Stimulated activated CD4-positive, alpha-beta T cell treated with anti-CD3 and anti-CD28 coated beads, Interleukin-12 subunit alpha, Interleukin-12 subunit beta, amount 100 ng/mL, for 24 hours (primary cell): ENCODE measurements at places on chromosomes 2 and 18.

GRCh38 chr2:176419591-176420071, 150.4 kb downstream of the MTX2 start:
- DNase-seq = no peak

- no peak for DNase-seq
Observed at GRCh38 chr2:195734395-195734794, 77.4 kb downstream of the SLC39A10 start.

- DNase-seq = no peak
Observed at GRCh38 chr2:104539649-104540048, 314.3 kb upstream of the POU3F3 start.

GRCh38 chr2:126902859-126903258, 4.2 kb downstream of the TEX51 start:
- DNase-seq = no peak

DNA sequence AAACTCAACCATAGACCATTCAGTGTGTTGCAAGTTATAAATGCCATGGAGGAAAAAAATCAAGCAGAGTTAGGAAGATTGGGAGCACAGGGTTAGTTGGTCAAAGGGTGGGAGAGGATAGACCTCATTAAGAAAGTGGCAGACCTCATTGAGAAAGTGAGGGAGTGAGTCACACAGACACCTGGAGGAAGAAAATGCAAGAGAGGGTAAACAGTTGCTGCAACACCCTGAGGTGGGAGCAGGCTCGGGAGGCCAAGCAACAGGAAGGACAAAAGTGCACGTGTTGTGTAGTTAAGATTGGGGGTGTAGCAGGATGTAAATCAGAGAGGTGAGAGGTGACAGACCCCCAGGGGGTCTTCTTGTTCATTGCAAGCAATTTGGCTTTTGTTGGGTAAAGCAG, 6.4 kb downstream of the IL1RL1 start:
- DNase-seq = no peak

DNA sequence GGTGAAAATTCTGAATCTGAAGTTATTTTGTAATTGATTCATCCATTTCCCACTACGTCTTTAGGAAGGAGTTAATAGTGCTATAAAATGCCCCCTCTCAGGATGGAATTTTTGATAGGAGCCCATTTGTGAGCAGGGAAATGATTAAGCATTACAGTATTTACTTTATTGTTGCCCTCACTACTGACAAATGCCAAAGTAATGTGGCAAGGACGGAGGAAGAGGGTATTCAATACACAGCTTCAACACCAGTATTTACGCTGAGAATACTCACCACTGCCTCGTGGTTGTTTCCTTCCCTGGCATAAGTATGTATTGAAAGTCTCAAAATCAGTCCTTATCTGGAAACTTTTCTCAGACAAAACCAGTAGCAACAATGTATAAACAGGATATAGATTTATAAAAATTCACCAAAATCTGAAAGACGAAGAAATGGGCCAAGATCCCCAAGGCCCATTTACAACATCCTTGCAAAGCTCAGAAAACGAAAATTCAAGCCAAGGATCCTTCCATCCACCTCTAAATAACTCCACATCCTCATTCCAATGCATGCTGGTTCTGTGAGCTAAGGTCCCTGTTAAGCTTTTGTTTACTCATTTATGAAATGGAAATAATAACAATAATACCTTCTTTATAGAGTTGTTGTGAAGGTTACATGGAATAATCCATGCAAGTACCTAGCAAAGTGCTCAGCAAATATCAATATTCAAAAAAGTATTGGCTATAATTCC, 29.3 kb downstream of the FEZ2 start:
- no peak for DNase-seq

DNA sequence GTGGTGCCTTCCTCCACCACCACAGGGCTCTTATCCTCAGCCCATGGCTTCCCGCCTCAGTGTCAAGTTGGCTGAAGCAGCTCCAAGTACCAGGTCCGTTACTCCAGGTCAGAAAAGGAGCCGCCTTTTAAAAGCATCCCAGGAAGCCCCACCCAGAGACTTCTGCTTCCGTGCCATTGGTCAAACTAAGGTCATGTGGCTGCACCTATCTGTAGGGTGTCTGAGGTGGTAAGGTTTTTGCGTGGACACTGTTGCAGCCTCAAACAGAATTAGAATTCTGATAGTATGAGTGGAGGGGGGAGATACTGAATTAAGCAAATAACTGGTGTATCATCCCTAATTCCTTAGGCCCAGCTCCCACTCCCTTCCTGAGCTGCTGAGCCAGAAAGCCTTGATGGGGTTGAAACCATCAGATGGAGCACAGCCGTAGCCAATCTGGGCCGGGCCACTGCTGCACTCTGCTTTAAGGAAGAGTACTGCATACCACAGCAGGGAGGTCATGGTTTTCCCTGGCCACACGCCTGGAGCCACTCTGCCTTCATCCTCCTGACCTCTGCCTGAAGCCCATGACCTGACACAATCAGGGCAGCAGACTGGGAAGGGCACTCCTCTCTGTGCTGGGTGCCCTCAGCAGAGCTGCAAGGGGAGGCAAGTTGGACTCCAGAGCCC, 8.4 kb downstream of the TMEM247 start:
- no peak for DNase-seq

GRCh38 chr2:21231985-21232384, 108.2 kb downstream of the TDRD15 start:
- DNase-seq = no peak

GRCh38 chr2:54629914-54630857, 93.3 kb upstream of the EML6 start:
- no peak for DNase-seq

GRCh38 chr2:126222278-126222677, 433.7 kb upstream of the GYPC start:
- DNase-seq = no peak

DNA sequence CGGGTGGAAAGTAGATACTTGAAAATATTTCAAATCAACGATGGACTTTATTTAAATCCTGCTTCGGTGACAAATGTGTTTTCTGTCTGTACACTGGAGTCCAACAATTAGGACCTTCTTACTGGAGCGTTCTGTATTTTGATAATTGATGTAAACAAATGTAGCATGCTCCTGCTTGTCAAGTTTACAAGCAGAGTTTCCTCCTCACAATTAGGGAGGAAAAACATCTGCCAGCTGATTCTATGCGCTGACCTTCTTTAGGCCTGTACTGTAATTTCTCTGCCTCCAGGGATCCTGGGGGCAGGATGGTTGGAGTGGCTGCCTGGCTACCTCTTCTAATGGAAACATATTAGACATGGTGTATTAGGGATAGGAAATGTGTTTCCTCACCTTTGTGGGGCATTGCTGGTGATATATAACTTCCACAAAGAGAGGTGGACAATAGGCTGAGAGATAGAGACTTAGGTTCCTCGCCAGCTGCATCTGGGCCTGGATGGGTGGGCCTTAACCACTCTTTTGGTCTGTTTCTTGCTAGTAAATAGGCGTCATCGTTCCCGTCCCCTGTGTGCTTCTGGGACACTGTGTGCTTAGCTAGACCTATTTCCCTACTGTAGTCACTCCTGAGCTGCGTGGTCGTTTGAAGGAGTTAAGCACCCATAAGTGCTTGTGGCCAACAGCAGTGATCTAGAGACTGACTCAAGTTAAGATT, 19.3 kb downstream of the GATA6 start:
- DNase-seq = no peak

GRCh38 chr2:239296020-239296932, 104.5 kb downstream of the HDAC4 start:
- DNase-seq = no peak

GRCh38 chr18:68713796-68714195, 1.1 kb downstream of the TMX3 start:
- DNase-seq = no peak

GRCh38 chr2:222477962-222478608, 53.7 kb downstream of the SGPP2 start:
- no peak for DNase-seq

DNA sequence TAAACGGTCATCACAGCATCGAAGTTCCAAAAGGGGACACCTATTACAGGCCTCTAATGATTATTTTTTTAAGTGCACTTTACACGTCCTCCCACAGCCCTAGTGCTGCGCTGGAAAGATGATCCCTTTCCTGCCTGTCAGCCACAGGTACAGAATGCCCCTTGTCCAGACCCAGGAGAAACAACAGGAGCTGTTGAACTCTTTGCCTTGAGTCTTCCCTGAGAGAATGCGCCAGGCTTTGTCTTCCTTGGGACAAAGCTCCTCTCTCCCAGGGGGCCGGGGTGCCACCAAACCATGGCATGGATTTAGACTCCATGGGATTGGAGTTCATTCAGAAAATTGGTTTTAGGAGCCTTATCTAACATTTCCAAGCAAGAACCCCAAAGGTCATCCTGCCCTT, 319.0 kb upstream of the SOX11 start:
- DNase-seq = no peak

GRCh38 chr2:45606796-45607195, 4.3 kb downstream of the SRBD1 start:
- no peak for DNase-seq

DNA sequence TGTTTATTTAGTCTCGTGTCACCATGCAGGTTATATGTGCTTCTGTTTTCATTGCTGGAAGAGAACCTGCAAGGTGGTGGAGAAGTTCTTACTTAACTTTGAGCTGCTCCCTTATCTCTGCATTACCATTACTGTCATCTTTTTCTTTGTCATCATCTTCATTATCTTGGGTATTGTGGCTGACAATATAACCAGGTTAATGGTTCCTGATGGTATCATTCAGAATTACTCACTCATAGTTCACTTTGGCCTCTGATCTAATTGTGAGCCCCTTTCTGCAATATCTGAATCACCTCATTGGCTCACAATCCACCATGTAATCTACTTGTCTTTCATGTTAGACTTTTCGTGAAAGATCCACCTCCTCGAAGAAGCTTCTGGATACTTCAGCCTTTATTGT, 5.0 kb downstream of the CD28 start:
- DNase-seq = no peak

GRCh38 chr2:46193356-46193755, 103.9 kb upstream of the EPAS1 start:
- DNase-seq = no peak

GRCh38 chr2:232418466-232419244, 12.0 kb downstream of the ALPG start:
- DNase-seq = no peak

GRCh38 chr18:22703883-22704585, 229.1 kb upstream of the RBBP8 start:
- no peak for DNase-seq

DNA sequence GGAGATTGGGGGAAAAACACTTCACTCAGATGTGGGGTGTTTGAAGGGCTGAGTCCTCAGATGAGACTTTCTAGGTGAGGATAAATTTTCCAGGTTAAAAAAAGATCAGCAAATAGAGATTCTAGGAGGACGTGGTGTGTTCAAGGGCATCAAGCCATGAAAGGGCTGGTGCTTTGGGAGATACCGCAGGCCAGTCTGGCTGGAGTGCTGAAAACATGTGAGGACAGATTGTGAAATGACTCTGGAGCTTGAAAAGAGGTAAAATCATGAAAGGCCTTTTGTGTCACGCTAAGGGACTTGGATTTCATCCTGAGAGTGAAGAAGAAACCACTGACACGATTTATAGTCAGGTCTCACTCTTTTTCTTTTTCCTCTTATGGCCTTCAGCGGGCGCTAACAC, 320.5 kb downstream of the DPP10 start:
- no peak for DNase-seq

GRCh38 chr2:77054938-77055337, 467.2 kb downstream of the LRRTM4 start:
- no peak for DNase-seq

GRCh38 chr2:126359494-126359893, 296.5 kb upstream of the GYPC start:
- DNase-seq = no peak

DNA sequence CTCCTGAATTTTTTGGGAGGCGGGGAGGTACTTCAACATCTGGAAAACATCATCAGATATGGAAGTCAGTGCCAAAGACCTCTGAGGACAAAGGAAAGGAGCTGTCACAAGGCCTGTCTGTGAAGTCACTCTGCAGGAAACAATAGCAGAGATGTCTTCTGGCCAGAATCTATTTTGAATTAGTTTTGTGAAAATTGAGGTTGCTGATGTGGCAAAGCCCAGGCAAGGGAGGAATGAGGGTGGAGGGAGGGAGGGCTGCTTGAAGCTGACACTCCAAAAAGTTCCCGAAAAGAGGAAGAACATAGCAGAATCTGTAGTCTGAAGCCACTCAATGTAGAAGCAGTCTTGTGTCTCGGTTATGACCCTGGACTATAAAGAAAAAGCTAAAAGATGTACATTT, 151.1 kb upstream of the LHCGR start:
- DNase-seq = no peak

GRCh38 chr2:14632133-14632936, at the start of gene LRATD1:
LRATD1 (plus strand) TSS chr2:14632717; CDS start chr2:14633980, 1,263 bp downstream.
- DNase-seq = no peak

DNA sequence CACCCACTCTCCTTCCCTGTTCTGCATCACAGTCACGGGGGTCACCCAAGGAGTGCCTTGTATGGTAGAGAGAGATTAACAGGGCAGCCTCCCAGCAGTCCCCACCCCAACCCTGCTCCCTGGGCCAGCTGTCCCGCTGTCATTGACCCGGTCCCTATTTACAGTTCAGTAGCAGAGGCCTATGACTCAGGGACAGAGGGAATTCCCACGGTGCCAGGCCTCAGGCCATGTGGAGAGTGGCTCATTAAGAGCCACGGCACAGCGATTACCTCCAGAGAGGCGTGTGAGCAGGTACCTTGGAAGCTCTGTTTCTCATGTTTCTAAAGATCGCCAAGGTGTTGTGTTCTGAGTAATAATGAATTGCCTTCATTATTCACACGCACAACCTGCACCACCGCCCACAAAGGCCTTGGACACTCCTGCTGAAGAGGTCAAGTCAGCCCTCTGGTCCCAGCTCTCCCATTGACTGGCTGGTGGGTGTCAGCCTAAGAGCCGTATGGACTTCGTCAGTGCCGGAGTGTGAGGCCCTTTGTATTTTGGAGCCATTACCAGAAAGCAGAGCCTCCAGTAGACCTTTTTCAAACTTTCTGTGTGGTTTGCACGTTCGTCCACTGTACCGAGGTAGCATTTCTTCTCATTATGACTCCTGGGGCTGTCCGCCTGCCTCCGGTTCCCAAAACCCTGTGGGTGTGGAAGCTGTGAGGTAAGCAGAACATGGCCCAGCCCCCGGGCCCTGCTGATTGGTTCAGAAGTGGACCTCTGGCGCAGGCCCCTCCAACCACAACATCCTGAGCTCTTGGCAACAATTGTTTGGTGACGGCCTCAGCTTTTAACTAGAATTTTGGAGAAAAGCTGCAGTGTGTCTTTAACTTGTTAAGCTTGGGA, 47.0 kb downstream of the SERTAD2 start:
- DNase-seq = peak; percentile 58

DNA sequence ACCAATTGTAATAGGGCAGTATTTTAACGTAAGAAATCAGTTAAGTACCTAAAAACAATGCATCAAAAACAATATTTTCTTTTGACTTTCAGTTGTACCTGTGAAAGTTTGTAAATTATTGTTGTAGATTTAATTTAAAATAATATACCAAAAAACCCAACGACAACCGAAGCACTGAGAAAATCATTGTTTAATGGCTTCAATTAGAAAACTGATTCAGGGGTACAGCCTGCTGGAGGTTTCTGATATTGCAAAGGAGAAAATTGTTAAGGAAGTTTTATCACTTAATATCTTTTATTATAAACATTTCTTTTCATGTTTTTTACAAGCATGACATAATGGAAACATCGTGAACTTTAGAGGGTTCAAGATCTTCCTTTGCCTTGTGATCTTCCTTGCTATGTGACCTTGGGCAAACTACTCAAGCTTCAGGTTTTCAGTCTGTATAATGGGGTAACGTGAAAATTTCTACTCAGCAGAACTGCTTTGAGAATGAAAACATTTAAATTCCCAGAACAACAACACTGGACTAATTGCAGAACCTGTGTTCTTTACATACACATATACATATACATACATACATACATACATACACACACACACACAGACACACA, 76.3 kb upstream of the GLS start:
- no peak for DNase-seq
